DND-41 (cell line): ENCODE measurements at places on chromosomes 2 and 18.

- H3K27me3 ChIP-seq = peaks cover 42% of the 10 kb centered on the region
- H3K36me3 ChIP-seq = no peaks in the 10 kb centered on the region
- H3K4me3 ChIP-seq = no peak overlapping the region
- peaks cover 4% of the 10 kb centered on the region; the same call in 1 of the 2 replicates for H3K4me1 ChIP-seq
- no peak for DNase-seq
These were observed 57.1 kb downstream of the CAVIN2 start for GRCh38 chr2:191789796-191790195.

DNA sequence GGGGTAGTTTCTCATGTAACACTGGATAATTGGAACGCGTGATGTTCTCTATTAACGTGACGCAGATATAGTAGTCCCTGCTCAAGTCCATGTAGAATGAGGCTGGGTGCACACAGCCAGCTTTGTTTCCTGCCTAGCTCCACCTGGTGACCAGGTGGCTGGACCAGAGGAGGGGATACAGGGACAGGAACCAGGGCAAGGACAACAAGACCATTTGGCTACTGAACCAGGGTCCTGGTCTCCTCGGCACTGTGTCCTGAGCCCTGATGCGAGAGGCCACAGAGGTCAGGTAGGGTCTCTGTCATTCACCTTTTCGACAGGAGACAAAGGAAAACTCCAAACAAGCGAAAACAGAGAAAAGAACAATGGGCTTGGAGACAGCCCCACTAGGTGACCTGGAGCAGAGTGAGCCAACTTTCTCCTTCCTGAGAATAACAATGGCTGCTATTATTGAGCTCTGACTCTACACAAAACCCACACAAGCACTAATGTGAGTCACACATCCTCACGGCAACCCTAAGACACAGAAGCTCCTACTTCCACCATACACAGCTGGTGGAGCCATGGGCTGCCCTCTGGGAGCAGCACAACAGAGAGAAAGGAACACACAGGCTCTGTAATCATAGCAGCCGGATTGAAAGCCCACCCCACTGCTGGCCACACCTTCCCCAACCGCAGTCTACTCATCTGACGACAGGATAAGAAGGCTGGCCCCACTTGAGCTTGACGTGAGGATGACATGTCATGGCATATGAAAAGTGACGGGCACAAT is 67.3 kb upstream of the TEX51 start:
- H3K27ac ChIP-seq = no peak overlapping the region
- H3K4me3 ChIP-seq = no peak overlapping the region
- no peaks in the 10 kb centered on the region for H3K4me1 ChIP-seq
- DNase-seq = no peak
- no peaks in the 10 kb centered on the region for H3K36me3 ChIP-seq

DNA sequence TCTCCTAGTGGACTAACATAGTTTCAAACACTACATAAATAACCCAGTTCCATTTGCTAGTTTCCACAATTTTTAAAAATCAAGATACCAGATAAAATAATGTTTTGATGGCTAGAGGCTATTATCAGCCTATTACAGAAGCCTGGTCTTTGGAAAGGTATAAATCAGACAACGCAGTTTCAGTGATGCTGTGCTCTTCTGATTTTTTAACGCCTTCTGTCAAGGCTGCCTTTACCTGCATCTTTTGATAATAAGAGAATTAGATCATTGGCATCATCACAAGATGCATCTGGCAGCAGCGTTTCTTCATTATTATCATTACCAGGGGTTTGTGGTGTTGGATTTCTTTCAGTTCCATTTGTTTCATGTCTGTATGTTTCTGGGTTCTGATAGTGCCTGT is 268.7 kb downstream of the MTX2 start:
- H3K27ac ChIP-seq = no peak overlapping the region
- no peak for DNase-seq
- H3K4me3 ChIP-seq = no peak overlapping the region
- no peaks in the 10 kb centered on the region for H3K4me1 ChIP-seq
- no peaks in the 10 kb centered on the region for H3K27me3 ChIP-seq

DNA sequence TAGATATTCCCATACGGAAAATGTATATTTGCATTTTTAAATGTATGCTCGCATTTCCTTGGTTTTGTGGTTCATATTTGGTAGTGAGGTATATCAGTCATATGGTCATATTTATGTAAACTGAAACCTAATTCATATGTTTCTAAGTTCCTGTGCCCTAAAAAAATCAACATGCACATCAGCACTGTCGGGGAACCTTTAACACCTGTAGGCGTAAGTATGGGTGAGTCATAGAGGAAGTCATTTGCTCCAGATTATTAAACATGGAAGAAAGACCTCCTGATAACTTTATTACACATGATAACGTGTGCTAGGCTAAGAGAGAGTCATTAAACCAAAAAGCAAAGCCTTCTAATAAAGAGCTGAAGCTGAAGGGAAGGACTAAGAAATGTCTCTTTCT is 437.7 kb downstream of the NRXN1 start:
- no peaks in the 10 kb centered on the region for H3K27me3 ChIP-seq
- DNase-seq = no peak
- H3K27ac ChIP-seq = no peak overlapping the region
- H3K4me1 ChIP-seq = no peaks in the 10 kb centered on the region
- H3K36me3 ChIP-seq = no peaks in the 10 kb centered on the region
- H3K4me3 ChIP-seq = no peak overlapping the region

DNA sequence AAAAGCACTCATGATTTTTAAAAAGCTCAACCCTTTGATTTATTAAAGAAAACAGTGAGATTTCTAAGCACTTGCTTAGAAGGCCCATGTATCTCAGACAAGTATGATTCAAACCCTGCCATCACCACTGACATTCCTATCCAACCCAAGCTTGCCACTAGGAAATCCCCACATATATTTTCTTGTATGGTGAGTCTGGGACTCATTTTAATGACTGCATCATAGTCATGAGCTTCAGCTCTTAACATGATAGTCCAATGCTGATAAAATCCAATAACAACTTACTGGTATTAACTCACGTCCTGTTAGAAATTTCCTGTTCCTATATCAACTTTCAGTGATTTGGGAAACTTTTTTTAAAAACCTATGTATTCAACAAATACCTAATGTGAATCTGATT is 39.4 kb upstream of the NCKAP5 start:
- DNase-seq = no peak
- peaks cover 10% of the 10 kb centered on the region for H3K27me3 ChIP-seq
- no peaks in the 10 kb centered on the region for H3K36me3 ChIP-seq
- H3K4me1 ChIP-seq = no peaks in the 10 kb centered on the region

DNA sequence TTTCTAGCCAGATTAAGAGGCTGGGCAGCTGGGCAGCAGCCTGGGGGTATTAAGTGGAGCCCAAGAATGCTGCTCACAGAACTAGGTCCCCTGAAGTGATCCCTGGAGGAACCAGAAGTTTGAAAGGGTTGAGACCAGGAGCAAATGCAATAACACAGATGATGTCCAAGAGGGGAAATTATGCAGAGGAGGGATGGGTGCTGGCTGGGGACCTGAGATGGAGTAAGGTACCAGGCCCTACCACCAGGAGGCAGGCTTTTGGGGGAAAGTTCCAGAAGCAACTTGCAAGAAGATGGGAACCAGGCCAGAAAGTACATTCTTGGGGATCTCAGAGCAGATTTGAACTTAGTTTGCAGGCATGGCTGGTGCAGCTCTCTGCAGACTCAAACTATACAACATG is 175.1 kb downstream of the NCK2 start:
- no peaks in the 10 kb centered on the region for H3K4me1 ChIP-seq
- peak; percentile 39 for DNase-seq
- H3K36me3 ChIP-seq = no peaks in the 10 kb centered on the region
- H3K27ac ChIP-seq = no peak overlapping the region

- no peak overlapping the region for H3K4me3 ChIP-seq
- H3K27me3 ChIP-seq = peaks cover 2% of the 10 kb centered on the region
- no peak for DNase-seq
- no peaks in the 10 kb centered on the region for H3K36me3 ChIP-seq
These were observed 74.8 kb upstream of the SMIM21 start for GRCh38 chr18:75502286-75502685.

DNA sequence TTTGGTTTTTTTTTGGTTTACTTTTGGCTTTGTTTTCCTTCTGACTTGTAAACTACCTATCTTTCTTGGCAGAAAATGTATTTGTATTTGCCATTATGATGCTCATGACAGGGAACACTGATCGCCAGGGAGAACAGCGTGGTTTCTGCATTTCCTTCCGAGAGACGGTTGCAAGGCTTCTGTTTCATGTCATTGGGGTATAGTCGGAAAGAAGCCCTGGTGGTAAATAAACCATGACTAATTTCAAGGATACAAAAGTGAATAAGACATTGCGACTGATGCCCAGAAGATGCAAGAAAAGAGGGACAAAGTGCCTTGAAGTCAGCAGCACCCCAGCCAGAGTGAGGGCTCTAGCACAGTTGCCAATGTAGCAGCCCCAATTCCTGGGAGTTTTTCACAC is 4.2 kb upstream of the CAPN14 start:
- no peak overlapping the region for H3K4me3 ChIP-seq
- no peaks in the 10 kb centered on the region for H3K27me3 ChIP-seq
- H3K27ac ChIP-seq = no peak overlapping the region
- no peak for DNase-seq
- no peaks in the 10 kb centered on the region for H3K36me3 ChIP-seq

DNA sequence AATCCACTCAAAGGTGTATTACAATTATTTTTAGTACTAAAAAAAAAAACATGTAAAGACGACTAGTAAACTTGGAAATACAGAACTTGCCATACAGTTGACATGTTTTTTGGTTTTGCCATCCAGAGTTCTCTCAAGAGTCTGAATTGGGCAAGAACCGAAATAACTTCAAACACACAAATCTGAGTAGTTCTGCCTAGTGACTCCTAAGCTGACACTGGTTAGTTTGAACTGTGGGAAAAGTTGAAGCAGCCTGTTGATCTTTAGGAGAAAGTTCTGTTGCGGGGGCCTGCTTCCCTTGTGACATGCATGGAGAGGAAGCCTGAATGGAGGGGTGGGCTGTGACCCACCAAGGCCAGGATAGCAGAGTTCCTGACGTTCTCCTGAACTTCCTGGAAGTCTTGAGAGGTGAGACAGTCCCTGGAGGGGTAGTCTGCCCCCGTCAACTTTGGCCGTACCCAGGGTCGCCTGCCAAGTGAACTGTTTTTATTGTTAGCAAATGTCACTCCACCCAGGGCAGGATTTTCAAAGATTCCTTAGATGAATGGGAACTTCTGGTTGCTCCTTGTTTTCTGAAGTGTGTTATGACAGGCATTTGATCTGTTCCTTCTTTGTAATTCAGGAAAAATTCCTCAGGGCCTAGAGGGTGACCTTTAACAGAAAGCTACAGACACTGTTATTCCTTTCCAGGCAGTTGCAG is 85.6 kb upstream of the SPTBN1 start:
- H3K4me1 ChIP-seq = no peaks in the 10 kb centered on the region
- H3K36me3 ChIP-seq = no peaks in the 10 kb centered on the region
- H3K27me3 ChIP-seq = no peaks in the 10 kb centered on the region
- H3K27ac ChIP-seq = no peak overlapping the region

- H3K27ac ChIP-seq = no peak overlapping the region
- no peaks in the 10 kb centered on the region for H3K4me1 ChIP-seq
- no peak overlapping the region for H3K4me3 ChIP-seq
- no peaks in the 10 kb centered on the region for H3K36me3 ChIP-seq
- DNase-seq = no peak
- H3K27me3 ChIP-seq = peaks cover 4% of the 10 kb centered on the region
These were observed 47.5 kb downstream of the RAB31 start for GRCh38 chr18:9755615-9756014.

GRCh38 chr2:130332271-130333073 is 10.2 kb upstream of the IMP4 start:
- peaks cover 5% of the 10 kb centered on the region for H3K4me1 ChIP-seq
- H3K4me3 ChIP-seq = no peak overlapping the region
- H3K27me3 ChIP-seq = peaks cover 12% of the 10 kb centered on the region

GRCh38 chr2:146879882-146880281 is 964.9 kb upstream of the ACVR2A start:
- no peaks in the 10 kb centered on the region for H3K4me1 ChIP-seq
- no peak overlapping the region for H3K27ac ChIP-seq
- no peak for DNase-seq
- no peaks in the 10 kb centered on the region for H3K27me3 ChIP-seq
- H3K36me3 ChIP-seq = no peaks in the 10 kb centered on the region

GRCh38 chr2:60596411-60596810 is 43.0 kb upstream of the BCL11A start:
- no peak overlapping the region for H3K4me3 ChIP-seq
- H3K4me1 ChIP-seq = no peaks in the 10 kb centered on the region
- H3K27me3 ChIP-seq = no peaks in the 10 kb centered on the region
- H3K36me3 ChIP-seq = no peaks in the 10 kb centered on the region
- H3K27ac ChIP-seq = no peak overlapping the region
- DNase-seq = no peak

DNA sequence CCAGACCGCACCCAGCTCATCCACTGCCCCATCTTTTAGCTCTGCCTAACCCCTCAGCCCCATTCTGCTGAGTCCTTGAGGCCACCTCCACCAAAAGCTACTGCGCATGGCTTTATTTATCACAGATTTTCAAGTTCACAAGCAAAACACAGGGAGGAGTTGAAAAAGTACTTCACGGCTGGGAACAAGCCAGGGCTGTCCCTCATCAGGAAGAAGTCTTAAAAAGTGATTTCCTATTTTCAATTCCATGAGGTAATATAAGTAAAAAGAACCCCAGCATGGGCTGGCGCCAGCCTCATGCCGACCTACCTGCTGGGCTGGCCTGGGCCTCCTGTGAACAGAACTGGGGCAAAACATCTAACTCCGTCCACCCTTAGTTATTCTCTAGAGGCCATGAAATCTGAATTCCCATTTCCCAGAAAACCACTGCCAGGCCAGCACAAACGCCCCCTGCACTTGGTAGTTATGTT is 69.0 kb downstream of the POLR1A start:
- no peak for DNase-seq
- peaks cover 70% of the 10 kb centered on the region for H3K36me3 ChIP-seq
- H3K4me1 ChIP-seq = peaks cover 70% of the 10 kb centered on the region
- H3K27ac ChIP-seq = peak overlapping the region; percentile 99
- H3K27me3 ChIP-seq = no peaks in the 10 kb centered on the region

GRCh38 chr2:209624192-209624938 is 147.3 kb upstream of the UNC80 start:
- no peak overlapping the region for H3K4me3 ChIP-seq
- no peaks in the 10 kb centered on the region for H3K4me1 ChIP-seq
- H3K27ac ChIP-seq = no peak overlapping the region
- no peaks in the 10 kb centered on the region for H3K36me3 ChIP-seq

DNA sequence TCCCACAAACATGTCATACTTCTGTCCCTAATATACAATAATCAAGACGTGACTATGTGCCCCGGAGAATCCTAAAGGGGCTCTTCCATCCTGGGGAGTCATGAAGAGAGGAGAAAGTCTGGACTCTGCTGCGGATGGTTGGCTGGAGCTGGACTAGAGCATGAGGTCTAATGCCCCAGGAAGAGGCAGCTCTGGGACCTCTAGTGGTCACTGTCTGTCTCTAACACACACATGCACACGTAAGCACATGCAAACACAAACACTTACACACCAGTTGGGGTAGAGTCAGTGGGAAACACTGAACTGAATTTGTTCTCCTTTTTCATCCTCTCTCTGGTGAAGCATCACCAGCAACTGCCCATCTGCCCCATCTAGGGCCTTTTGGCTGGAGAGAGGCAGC is 271.6 kb downstream of the TDRD15 start:
- no peak for DNase-seq
- no peak overlapping the region for H3K27ac ChIP-seq
- no peaks in the 10 kb centered on the region for H3K27me3 ChIP-seq
- H3K4me1 ChIP-seq = no peaks in the 10 kb centered on the region
